ENCODE measurements at places on chromosomes 6 and 20.
A peak's percentile ranks its signal among the peaks of the same experiment; 100 is the strongest.

DNA sequence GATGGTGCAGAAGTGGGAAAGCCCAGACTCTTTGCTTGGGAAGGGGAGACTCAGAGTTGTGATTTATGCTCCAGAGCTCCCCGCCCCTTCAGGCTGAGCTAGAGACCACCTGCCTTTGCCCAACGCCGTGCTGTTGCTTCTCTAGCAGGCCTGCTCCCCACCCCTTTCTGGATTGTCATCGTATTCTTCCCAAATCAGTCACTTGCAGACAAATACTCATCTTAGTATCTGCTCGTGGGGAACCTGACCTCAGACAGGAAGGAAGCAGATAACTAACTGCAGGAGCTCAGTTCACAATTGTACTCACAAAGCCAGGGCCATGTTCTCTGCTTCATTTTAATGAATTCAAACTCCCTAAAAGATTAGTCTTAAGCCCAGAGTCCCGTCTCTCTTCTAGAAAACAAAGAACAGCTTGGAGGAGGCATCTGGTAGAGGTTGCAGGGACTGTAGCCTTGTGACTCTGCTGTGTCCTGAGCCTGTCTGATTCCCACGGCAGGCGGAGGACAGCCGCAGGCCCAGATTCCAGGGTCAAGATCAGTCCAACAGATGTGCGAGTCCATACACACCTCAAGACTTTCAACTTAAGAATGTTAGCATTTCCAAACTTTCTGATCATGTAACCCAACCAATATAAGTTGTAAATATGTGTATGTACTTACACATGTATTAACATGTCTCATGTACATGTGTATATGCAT lies 57.2 kb upstream of the GGTLC1 start:
- no peak for DNase-seq

DNA sequence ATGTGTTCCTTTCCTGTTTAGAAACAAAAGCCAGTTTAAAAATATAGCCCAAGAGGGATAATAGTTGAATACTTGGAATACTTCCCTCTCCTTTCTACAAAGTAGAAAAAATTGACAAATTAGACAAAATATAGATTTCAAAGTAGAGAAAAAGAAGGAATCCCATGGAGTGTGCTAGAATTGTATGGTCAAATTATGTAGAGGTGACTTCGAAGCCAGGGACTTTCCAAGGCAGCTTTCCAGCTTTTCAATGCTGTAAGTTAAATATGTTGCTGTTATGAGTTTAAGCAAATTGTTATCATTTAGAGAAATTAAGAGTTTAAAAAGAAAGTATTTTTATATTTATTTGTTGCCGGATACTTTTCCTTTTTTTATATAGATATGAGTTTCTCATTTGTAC lies 415.5 kb upstream of the OPRM1 start:
- DNase-seq, result no peak

DNA sequence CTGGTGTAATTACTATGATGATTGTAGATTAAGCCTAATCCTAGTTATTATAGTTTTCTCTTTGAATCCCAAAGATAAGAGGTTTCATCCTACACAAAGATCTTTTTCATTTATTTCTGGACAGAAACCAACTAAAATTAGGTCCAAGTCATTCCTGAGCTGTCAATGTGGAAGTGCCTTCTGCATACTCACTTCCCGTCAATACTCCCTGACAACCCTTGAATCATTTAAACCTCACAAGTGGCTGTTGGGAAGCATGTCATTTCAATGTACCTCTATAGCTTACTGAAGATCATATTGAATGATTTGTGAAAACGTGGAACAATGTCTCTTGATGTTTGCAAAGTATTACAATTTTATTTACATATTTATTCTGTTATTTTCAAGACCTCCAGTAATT lies 274.1 kb downstream of the HACE1 start:
- no peak for DNase-seq

- DNase-seq, result no peak
Observed at GRCh38 chr6:133699741-133700385, 189.1 kb upstream of the TCF21 start.

GRCh38 chr20:51393571-51393970 lies 148.9 kb downstream of the NFATC2 start:
- DNase-seq, result no peak

GRCh38 chr6:145960918-145961589 lies 3.1 kb downstream of the SHPRH start:
- no peak for DNase-seq

DNA sequence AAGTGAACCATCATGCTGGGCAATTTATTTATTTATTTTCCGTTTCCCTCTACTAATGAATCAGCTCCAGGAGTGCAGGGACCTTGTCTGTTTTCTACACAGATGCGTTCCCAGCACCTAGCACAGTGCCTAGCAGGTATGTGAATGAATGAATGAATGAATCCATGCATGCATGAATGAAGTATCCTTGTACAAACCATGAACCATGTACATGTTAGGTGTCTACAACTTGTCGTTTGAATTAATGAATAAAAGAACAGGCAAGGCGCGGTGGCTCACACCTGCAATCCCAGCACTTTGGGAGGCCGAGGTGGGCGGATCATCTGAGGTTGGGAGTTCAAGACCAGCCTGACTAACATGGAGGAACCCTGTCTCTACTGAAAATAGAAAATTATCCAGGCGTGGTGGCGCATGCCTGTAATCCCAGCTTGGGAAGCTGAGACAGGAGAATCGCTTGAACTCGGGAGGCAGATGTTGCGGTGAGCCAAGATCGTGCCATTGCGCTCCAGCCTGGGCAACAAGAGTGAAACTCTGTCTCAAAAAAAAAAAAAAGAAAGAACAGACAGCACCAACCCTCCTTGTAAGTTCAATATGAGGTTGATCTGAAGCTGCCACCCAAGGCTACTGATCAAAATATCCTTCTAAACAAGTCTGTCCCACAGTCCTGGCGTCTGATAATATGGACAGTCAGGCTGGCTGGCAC lies 27.3 kb upstream of the SLC9A8 start:
- no peak for DNase-seq

GRCh38 chr20:3165473-3166337 lies 6.0 kb upstream of the FASTKD5 start:
- DNase-seq, result no peak

DNA sequence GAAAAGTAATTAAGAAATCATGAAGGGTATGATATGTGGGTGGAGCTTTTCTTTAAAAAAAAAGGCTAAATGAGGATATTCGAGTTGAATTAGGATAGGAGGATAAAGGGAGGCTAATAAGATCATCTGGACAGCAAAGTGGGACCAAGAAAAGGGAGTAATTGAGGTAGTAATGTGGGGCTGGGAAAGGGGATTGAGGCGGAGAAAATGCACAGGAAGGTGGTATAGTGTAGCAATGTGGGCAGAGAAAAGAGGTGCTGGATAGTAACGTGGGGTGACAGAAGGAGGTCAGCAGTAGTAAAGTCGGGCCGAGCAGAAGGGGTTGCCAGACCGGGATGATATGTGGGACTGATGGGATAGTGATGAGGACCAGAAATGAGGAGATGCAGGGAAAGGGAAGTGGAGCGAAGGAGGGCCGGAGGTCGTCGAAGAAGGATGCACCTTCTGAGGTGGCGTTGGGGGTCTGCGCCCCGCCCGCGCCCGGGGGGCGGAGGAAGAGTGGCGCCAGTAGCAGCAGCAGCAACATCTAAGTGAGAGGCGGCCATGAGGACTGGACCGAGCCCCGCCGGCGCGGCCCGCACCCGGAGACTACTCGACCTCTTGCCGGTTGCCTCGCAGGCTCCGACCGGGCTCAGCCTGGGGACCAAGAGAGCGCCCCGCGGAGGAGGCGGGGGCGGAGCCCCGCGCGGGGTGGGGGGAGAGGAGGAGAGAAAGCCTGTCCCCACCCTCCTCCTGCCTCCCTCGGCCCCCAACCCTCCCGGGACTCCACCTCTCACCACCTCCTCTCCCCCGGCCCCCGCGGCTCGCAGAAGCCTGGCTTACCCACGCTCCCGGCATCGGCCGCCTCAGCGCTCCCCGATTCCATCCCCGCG lies 887 bp downstream of the GABBR1 start:
- peak; percentile 50 for DNase-seq

GRCh38 chr6:107736713-107737396 lies 87.3 kb downstream of the SCML4 start:
- DNase-seq, result no peak

GRCh38 chr6:151721146-151721545 lies 86.3 kb upstream of the ESR1 start:
- no peak for DNase-seq

GRCh38 chr20:42945234-42945994 lies 244.3 kb downstream of the PTPRT start:
- no peak for DNase-seq

Measured in cerebellar nuclear complex (tissue), 1 donor.